ENCODE measurements at places on chromosomes 2 and 18. TPM values are rescaled to one million over a fixed set of nuclear protein-coding genes. Genes with fewer than 3 reads are reported as not detected.
A peak's percentile ranks its signal among the peaks of the same experiment; 100 is the strongest.

DNA sequence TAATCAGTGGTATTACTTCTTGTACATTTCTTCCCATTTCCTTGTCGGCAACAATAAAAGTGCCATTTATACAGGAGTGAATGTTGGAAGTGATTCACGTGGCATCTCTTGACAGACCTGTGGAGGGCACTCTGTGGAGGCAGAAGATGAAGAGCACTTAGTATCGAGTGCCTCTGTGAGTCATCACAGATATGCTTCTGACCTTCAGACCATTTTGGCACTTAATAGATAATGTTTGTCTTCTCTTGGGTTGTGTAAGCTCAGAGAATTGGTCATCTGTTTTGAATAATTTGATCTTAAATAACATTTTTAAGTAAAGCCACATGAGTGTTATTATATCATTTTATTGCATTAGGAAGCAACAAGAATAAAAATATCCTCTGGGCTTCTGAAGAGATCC lies 305.5 kb downstream of the PTPRM start:
- peak; percentile 71 for DNase-seq
- H3K4me3 ChIP-seq: no peak overlapping the region
- peaks cover 15% of the 10 kb centered on the region for H3K4me1 ChIP-seq
- H3K27me3 ChIP-seq: no peaks in the 10 kb centered on the region
- no peaks in the 10 kb centered on the region for H3K36me3 ChIP-seq

Gene DNAJC27
- 4.6 TPM for total RNA-seq

Gene HNMT
- not detected for total RNA-seq

Gene MAP2
- total RNA-seq: 7.4 TPM

- H3K36me3 ChIP-seq: no peaks in the 10 kb centered on the region
- no peak for DNase-seq
- no peaks in the 10 kb centered on the region for H3K27me3 ChIP-seq
- H3K4me1 ChIP-seq: no peaks in the 10 kb centered on the region
- H3K4me3 ChIP-seq: no peak overlapping the region
Measured at GRCh38 chr2:189599245-189599644, 18.7 kb upstream of the SLC40A1 start.
